Stimulated activated CD4-positive, alpha-beta T cell treated with anti-CD3 and anti-CD28 coated beads, Interleukin-15, amount 100 ng/mL, for 48 hours (primary cell): ENCODE measurements at places on chromosomes 12 and 14.

- no peak for DNase-seq
These were observed 343.9 kb upstream of the KITLG start for GRCh38 chr12:88924162-88924561.

DNA sequence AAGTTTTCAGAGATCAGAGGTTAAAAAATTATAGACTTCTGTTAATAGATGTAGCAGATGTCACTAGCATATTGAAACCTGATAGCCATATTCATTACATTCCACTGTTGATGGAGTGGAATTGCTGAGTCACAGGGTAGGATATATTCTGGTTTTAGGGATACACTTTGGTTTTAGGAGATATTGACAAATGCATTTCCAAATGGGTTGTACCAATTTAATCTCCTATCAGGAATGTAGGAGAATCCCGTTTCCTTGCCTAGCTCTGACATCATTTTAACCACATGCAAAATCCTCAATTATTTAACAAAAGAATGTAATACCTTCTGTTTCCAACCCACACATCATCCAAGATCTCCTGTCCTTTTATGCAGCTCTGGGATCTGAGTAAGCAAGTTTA lies 30.7 kb upstream of the ESR2 start:
- no peak for DNase-seq

- peak; percentile 11 for DNase-seq
These were observed 261.9 kb upstream of the LRIG3 start for GRCh38 chr12:59182191-59182590.

- DNase-seq = no peak
These were observed 1.4 kb downstream of the PTHLH start for GRCh38 chr12:27971121-27971489.

DNA sequence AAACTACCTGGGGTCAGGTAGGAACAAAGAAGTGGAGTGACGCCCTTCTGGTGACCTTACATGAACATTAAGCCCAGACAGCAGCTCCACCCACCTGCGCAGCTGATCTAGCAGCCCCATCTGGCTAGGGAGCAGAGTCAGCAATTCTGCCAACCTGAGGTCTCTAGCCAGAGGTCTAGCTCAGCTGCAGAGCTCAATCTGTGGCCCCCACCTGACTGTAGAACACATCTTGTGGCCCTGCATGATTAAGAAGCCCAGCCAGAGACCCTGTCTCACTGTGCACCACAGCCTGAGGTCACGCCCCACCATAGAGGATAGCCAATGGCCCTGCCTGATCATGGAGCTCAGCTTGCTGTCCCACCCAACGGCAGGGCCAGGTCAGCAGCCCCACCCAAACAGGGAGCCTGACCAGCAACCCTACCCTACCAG lies 50.6 kb upstream of the HIGD1C start:
- no peak for DNase-seq

- no peak for DNase-seq
These were observed 308.9 kb downstream of the SLC6A15 start for GRCh38 chr12:84603484-84604248.

- no peak for DNase-seq
These were observed 51.3 kb upstream of the RERGL start for GRCh38 chr12:18141048-18141982.

GRCh38 chr14:55351111-55351510 lies 60.5 kb downstream of the ATG14 start:
- DNase-seq = no peak

GRCh38 chr14:91108941-91109611 lies 4.8 kb upstream of the DGLUCY start:
- DNase-seq = no peak

- DNase-seq = no peak
These were observed 86.5 kb downstream of the TBX5 start for GRCh38 chr12:114319422-114319821.
